ENCODE measurements at places on chromosomes 6 and 20.

- no peak for DNase-seq
Measured at GRCh38 chr6:23559587-23560343, 566.2 kb upstream of the NRSN1 start.

GRCh38 chr20:15220009-15220656 lies 882.7 kb upstream of the FLRT3 start:
- no peak for DNase-seq

- no peak for DNase-seq
Measured at GRCh38 chr6:148776321-148777308, 29.8 kb downstream of the UST start.

- DNase-seq = no peak
Measured at GRCh38 chr20:32727683-32728082, 15.6 kb downstream of the COMMD7 start.

DNA sequence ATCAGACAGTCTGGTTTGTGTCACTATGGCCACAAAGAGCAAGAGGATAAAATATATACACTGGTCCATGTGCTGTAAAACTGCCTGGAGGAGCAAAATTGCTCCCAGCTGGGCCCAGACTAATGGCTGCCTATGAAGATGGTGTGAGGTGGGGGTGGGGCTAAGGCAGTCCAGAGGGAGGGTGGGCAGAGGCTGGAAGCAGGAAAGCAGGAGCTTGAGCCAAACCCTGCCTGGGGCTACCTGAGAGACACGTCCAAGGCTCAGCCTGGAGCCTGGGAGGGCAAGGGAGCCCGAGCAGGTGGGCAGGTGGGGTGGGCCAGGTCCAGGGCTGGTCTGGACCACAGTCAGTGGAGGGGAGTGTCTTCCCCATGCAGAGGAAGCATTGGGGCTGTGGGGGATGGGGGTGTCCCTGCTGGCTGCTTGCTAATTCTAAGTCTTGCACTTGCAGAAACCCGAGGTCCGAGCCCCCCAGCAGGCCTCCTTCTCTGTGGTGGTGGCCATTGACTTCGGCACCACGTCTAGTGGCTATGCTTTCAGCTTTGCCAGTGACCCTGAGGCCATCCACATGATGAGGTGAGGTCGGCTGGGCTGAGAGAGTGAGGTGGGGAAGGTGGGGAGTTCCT lies 9.5 kb downstream of the HSPA12B start:
- DNase-seq = no peak

All from CD4-positive, alpha-beta T cell treated with Interleukin-4 for 4 hours (primary cell).